ENCODE measurements at places on chromosomes 12 and 14.
A peak's percentile ranks its signal among the peaks of the same experiment; 100 is the strongest.

DNA sequence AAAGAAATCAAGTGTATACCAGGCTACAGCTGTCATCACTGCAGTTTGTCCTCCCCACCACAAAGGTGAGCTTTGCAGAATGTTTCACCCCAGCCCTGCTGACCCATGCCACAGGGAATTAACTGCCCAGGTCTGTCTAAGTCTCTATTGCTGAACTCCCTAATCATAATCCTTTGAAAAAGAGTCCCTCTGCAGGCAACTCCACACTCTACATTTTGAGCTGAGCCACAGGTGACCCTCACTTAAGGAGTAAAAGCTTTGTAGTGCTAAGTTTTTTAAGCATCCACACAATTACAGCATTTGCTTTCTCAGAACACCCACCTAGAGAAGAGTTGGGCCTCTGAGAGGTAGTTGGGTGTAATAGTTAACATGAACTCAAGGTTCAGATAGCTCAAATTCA lies 90.0 kb downstream of the C12orf50 start:
- no peak for DNase-seq

DNA sequence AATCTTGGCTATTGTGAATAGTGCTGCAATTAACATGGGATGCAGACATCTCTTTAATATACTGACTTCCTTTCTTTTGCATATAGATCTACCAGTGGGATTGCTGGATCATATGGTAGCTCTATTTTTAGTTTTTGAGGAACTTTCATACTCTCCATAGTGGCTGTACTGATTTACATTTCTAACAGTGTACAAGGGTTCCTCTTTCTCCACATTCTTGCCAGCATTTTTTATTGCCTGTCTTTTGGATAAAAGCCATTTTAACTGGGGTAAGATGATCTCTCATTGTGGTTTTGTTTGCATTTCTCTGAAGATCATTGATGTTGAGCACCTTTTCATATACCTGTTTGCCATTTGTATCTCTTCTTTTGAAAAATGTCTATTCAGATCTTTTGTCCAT lies 8.4 kb downstream of the AMDHD1 start:
- DNase-seq, result no peak

GRCh38 chr12:46677749-46678148 lies 148.0 kb downstream of the SLC38A4 start:
- no peak for DNase-seq

DNA sequence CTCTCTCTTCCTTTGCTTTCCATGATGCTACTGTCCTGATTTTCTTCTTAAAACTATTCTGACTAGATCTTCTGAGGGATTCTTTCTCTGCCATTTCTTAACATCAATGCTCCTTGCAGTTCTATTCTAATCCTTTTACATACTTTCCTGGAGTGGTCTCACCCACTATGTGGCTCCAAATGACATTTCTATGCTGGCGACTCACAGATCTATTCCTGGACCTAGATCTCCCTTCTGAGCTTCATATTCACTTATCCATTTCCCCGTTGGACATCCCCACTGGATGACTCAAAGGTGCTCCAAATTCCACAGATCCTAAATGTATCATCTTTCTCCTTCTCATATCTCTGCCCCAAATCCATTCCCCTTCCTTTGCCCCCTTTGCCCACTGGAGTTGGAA lies 4.1 kb downstream of the TEP1 start:
- no peak for DNase-seq

DNA sequence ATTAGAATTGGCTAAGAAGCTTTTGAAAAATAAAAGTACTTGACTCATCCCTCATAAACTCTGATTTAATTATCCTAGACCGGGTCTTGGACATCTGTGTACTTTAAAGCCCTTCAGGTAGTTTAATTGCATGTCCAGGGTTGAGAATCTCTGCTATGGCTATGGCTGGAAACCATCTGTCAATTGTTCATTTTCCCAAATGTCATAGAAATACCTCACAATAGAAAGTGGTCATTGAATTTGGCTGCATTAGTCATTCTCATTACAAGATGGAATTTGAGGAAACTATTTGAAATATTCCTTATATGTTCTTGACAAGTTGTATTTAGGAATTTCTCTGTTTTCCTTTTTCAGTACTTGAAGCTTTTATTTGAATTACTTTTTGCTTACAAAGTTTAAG lies 111.3 kb downstream of the TSHR start:
- DNase-seq, result no peak

- no peak for DNase-seq
Observed at GRCh38 chr12:27772328-27773049, 7.5 kb upstream of the KLHL42 start.

GRCh38 chr12:50661300-50662115 lies 102.4 kb upstream of the ATF1 start:
- no peak for DNase-seq

DNA sequence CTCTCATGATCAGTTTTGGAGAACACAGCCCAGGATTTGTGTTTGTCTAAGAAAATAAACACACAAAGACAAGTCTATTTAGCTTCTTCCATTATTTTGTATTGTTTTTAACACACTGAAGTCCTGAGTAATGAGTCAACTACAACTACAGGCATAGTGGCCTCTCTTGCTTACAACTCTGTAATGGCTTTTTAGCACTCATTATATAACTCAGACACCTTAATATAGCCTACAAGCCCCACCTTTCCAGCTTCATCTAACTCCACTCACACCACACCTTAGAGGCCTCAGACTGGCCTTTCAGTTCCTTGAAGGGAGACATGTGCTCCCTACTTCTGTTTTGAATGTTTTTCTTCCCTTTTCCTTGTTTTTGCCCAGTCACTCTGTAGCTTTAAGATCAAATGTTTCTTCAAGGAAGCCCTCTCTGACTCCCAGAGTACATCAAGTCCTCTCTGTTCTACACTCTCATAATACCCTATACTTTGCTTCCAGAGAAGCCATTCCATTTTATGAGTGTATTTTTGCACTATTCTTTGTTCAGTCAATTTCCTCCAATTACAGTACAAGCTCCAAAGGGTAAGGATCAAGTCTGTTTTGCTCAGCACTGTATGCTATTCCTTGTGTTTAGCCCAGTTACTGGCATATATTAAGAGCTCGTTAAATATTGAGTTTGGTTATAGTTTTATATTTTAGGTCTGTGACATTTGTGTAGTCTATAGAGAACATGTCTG lies 233.6 kb upstream of the ARHGAP5 start:
- DNase-seq, result no peak

DNA sequence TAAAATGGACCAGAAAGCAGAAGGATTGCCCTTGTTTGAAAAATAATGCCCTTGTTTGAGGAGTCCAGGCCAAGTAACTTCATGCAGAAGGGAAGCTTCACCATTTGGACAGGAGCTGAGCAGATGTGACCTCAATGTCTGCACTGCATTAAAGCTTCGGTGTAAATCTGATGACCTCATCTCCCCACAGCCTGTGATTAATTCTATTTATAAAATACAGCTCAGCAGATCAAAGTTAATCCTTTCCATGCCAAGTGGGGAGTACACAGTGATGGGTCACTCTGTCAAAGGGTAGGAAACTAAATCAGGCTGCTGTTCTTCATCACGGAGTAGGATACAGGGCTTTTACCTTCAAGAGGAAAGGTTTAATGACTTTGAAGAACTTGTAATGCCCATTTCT lies 533.7 kb downstream of the RPS29 start:
- no peak for DNase-seq

DNA sequence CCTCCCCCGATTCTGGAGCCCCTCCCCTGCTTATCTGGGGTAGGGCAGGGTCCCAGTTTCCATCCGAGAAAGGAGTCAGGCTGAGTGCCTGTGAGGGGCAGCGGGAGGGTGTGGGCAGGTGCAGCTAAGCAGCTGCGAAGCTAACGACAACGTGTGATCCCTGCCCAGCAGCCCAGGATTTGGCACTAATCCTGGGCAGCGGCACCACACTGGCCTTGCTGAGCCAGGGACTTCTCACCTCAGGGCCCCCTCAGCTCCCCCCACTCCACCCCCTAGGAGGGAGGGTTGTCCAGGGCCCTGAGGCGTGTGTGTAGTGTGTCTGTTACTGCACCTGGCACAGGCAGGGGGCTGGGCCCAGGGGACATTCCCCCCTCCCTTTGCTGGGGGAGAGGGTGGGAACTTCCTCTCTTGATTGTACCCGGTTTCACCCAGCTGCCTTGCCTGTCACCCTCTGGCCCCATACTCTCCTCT lies 1.8 kb downstream of the SMIM41 start:
- DNase-seq, result peak; percentile 15

DNA sequence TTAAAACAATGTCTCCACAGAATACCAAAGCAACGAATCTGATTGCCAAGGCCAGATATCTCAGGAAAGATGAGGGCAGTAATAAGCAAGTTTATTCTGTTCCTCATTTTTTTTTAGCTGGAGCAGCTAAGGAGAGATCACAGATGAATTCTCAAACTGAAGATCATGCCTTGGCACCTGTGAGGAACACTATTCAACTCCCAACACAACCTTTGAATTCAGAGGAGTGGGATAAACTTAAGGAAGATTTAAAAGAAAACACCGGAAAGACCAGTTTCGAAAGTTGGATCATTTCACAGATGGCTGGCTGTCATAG lies 994 bp downstream of the PRORP start:
- DNase-seq, result no peak

GRCh38 chr12:110874351-110874750 lies 27.6 kb downstream of the CCDC63 start:
- DNase-seq, result no peak

DNA sequence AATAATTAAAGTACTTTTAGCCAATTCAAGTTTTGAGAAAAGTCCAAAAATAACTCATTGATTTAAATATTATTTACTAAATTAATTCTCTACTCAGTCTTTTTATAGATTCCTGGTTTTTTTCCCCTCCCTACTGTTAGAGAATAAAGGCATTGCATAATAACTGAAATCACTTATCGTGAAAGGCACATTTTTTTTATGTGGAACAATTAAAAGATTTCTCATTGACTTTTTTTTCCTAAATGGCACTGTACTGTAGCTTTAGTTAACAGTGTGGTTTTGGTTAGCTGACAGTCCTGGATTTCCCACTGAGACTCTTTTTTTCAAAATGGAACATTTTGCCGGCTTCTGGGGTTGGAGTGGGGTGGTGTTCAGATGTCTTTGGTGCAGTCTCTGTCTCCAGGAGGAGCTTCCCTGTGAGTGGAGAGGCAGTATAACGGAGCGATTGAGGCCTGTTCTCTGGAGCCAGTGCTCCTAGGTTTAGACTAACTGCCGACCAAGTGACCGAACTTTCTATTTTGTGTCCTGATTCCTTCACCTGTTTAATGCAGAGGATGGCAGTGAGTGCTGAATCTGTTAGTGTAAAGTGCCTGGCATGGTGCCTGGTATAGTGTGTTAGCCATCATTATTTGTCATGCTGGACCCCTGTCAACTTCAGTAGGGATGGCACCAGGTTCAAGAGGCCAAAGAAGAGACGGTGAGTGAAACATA lies 117.7 kb downstream of the ADCK1 start:
- no peak for DNase-seq

DNA sequence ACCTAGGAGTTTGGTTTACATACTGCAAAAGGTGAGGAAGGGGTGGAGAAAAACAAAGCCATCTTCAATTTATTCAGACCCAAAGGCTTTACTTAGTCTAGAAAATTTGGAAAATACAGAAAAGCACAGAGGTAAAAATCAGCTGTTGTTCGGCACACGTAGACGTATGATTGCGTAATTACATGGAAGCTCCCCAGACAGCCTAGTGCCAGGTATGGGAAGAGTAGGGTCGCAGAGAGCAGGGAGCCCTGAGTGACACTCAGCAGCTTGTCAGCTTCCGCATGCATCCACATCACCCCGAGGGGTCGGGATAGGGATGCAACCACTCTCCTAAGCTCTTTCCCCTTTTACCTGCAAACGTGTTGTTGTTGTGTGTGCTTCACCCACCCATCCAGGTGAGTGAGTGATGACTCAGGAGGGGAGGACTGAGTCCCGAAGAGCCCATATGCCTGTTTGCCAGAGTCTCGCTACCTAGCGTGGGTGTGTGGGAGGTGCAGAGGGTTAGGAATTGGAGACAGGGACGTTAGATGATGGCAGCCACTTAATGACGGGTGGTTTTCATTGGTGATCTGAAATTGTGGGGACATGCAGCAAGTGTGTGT lies 20.1 kb downstream of the PIWIL1 start:
- DNase-seq, result no peak

DNA sequence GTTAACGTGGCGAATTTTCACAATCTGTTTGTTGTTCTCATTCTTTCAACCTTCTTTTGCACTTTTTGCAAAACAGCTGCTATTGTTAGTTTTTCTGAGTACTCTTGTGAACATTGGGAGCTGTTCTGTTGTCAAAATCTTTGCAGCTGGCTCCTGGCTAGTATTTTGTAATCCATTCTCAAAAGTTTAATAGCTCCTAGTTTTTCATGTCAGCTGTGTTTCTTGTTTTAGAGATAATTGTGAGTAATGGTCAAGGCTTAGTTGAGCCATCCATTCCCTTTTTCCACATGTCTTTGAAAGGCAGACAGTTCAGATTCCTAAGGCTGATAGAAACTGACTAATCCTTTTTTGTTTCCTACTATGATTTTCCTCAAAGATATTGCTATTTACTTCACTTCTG lies 39.1 kb upstream of the CRADD start:
- no peak for DNase-seq

GRCh38 chr14:53968726-53969125 lies 12.1 kb upstream of the BMP4 start:
- DNase-seq, result no peak

- no peak for DNase-seq
Observed at GRCh38 chr14:95237958-95238340, 80.6 kb upstream of the DICER1 start.

DNA sequence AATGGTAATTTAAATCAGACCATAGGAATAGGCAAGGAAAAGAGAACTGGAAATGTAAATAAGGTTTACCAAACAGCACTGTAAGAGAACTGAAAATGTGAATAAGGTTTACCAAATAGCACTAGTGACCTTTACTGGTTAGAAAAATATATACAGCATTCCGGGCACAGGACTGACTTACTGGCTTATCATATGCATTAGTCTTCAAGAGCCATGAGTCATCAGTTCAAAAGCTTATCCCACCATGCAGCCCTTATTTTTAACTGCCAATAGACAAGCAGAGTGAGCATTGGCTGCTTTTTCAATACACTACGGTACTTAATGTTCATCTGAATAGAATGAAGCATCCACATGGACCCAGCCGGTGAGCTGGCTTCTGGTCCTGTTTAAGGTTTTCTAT lies 13.0 kb upstream of the NELL2 start:
- DNase-seq, result no peak

DNA sequence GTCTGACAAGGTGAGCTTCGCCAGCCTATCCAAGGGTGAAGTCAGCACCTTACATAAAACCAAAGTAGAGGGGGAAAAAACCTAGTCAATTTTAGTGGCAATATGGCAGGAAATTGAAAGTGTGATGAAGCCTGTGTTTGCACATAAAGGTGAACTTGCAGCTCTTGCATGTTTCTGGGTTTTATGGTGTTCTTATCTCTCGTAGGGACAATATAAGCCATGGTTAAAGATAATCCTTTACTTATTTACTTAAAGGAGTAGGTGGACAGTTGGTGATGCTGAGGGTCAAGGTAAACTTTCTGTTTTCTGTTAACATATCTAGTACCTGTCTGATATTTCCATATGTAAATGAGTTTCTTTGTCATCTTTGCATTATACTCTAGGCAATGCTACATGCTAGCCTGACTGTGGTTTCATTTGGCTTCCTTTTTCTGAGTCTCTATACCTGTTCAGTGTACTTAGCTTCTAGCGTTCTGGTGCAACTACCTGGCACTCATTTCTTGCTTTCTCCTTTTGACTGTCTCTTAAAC lies 32.8 kb downstream of the CCDC91 start:
- DNase-seq, result no peak

Measured in CD4-positive, alpha-beta T cell treated with Interleukin-17A for 4 hours (primary cell).